ENCODE measurements at places on chromosomes 13 and 19.

DNA sequence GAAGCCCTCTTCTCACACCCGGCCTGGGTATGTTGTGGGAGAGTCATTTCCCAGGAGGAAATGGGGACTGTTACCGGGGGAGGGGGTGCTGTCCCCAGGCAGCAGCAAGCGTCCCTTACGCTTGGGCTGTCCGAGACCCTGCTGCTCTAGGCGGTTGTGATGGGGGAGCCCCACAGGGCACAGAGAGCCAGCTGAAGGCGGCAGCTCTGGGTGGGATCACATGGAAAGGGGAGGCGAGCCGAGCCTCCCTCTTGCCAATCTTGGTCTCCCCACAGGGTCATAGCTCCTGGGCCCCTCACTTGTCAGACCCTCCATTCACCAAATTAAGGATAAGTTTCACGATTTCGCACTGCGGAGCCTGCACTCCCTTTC lies 22.0 kb downstream of the EPN1 start:
- DNase-seq: no peak

GRCh38 chr13:34886121-34886875 lies 55.8 kb upstream of the NBEA start:
- no peak for DNase-seq

DNA sequence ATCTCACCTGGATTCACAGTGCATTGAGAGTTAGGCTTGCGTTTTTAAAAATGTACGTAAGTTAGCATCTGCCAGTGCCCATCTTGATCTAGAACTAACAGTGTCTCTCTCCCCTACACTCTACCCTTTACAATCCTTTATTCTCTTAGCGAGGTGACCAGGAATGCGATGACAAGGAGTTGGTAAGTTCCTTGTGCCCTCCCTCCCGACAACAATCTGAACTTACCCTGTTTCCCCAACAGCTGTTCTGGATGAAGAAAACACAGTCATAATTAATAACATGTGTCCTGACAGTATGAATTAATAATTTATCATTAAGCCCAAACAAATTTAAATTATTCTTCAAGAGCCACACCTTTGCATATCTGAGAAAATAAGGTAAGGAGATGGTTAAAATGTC lies 6.3 kb downstream of the TSHZ3 start:
- DNase-seq: no peak

- no peak for DNase-seq
These were observed 21.0 kb downstream of the GRIK5 start for GRCh38 chr19:42048992-42049391.

DNA sequence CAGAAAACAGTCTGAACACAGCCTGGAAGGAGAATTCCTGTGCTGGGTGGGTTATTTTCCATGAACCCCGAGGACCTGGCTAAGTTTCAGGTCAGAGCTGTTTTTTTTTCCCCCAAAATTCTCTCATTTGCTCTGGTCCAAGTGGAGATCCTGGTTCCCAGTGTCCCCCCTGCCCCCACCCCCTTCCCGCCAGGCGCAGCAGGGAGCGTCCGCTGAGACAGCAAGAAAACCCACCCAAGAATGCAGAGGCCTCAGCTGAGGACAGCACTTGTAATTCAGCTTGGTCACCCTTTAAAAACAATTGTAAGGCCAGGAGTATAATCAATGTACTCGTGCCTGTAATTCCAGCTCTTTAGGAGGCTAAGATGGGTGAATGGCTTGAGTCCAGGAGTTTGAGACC lies 11.4 kb upstream of the TSPAN16 start:
- no peak for DNase-seq

- no peak for DNase-seq
These were observed 10.5 kb upstream of the NTN5 start for GRCh38 chr19:48683349-48683748.

GRCh38 chr13:44834404-44834803 lies 154.9 kb downstream of the NUFIP1 start:
- DNase-seq: no peak

DNA sequence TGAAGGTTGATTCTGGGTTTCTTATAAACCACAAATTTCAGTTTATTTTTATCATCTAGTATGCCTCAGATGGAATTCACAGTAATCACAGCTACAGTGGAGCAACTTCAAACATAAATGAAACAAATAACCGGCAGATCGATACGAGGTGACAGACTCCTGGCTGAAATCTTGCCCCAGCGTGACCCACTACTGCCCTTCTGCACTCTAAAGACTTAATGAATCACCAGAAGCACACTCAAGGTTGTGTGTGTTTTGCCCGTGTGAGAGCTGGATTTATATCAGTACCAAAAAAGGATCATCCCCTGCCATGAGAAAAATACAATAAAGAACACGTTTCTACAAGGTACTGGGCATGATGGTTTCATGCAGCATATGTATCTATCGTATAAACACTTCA lies 161.7 kb downstream of the KLF12 start:
- no peak for DNase-seq

Measured in central memory CD4-positive, alpha-beta T cell (primary cell).